NCI-H1105 treated with DMSO at 0.1 percent for 48 hours (cell line): ENCODE measurements at places on chromosomes 5 and 9.

DNA sequence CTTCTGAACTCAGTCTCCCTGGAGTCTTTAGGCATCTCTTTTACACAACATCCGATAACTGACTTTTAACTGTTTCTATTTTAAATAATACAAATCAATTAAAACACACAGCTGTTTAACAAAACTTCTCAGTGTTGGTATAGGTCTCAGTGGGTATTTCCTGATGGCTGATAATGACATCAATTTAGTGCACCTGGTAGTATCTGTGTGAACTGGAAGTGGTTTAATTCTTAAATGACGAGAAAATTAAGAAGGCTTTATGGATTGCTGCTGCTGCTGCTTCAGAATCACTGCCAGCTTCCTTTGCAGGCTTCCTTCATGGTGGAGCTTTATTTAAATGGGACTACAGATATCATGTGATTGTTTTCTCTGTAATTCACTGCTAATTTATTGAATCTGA is 92.3 kb downstream of the RPS23 start:
- peak; percentile 4 for DNase-seq

- DNase-seq: no peak
These were observed 16.0 kb downstream of the CAPSL start for GRCh38 chr5:35922468-35922867.

GRCh38 chr5:149019679-149020078 is 43.2 kb downstream of the SH3TC2 start:
- DNase-seq: no peak

DNA sequence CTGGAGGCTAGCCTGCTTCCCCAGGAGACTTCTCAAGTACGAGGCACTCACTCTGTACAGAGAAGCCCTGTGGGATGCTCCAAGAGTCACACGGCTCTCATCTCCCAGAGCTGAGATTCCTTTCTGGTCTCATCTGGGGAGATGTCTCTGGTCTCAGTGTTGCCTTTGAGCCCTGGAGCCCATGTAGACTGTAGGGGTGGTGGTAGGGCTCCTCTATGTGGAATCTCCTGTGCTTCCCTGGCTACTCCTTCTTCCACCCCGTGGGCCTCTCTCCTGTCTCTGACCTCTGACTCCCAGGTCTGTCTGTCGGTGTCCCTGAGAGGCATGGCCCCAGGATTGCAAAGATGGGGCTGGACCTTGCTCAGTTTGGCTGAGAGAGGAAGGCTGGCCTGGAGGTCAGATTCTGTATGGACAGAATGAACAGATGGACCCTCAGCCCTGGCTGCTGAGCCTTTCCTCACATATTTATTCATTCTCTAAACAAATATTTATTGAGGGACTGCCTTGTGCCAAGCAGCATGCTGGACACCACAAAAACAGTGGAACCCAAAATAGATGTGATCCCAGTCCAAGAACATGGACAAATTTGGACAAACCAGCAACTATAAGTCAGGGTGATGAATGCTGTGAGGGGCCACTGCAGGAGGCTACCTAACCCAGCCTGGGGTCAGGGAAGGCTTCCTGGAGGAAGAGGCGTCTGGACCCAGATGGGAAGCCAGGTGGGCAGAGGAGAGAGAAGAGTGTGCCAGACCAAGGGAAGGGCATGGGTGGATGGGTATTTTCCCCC is 2.6 kb downstream of the CCL19 start:
- no peak for DNase-seq

GRCh38 chr5:181131514-181131913 is 545 bp upstream of the OR2V1 start:
- DNase-seq: no peak

GRCh38 chr9:74728176-74728575 is 159.5 kb downstream of the TRPM6 start:
- no peak for DNase-seq

DNA sequence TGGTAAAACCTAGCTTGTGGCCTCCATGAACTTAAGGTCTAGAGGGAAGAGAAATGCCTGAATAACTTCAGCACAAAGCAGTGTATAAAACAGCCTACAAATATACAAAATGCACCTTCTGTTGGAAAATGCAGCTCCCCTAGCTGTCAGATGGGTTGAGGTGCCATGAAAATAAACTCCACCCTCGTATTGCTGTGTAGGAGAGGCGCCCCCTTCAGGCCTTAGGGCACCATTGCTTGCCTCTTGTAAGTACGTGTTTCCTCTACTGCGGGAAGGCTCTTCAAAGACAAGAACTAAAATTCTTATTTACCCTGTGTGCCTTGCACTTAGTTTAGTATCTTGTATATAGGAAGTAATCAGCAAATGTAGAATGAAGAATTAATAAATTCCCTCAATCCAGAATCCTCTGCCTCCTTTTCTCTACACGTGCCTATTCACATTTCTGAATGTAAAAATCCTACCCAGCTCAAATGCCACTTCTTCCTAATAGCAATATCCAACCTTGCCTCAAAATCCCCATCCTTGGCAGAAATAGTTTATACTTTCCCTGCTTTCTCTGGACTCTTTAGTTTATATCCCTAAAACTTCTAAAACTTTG is 393.7 kb upstream of the PDE4D start:
- no peak for DNase-seq

GRCh38 chr5:126138281-126138931 is 284.8 kb upstream of the GRAMD2B start:
- DNase-seq: peak; percentile 20

GRCh38 chr5:79346420-79346824 is 110.5 kb downstream of the JMY start:
- no peak for DNase-seq

- no peak for DNase-seq
These were observed 62.4 kb downstream of the ZNF608 start for GRCh38 chr5:124683917-124684555.

DNA sequence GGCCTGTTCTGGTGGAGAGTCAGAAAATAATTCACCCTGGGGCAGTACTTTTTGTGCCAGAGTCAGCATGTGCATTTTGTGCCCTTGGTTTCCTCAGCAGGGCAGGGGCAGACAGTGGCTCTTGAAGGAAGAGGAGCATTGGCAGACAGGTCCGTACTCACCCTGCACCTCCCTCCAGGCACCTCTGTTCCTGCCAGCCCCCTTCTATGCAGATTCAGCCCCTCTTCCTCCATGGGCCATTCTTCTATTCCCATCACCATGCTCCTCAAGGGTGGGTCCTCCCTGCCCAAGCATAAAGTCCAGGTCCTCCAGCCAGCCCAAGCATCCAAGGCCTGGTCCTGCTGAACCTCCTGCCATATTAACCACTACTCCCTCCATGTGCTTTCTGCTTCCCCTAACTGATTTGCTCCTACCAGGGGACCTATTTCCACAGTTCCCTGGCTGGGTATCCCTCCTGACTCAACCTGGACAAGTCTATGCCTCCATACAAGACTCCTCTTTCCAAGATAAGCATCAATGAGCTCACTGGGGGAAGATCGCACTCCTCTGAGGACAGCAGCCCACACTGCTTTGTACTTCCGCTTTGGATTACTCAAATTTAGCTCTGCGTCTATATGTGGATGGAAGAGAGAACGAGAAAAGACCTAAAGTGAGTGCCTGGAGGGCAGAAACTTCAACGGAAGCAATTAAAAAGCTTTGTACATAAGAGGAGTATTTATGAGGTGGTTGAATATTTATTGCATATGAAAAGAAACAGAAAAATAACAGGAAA is 9.3 kb upstream of the ACSL6 start:
- DNase-seq: no peak

- no peak for DNase-seq
These were observed 2.8 kb upstream of the AMBP start for GRCh38 chr9:114080773-114081440.

- no peak for DNase-seq
These were observed 25.0 kb upstream of the MATR3 start for GRCh38 chr5:139268364-139269202.

DNA sequence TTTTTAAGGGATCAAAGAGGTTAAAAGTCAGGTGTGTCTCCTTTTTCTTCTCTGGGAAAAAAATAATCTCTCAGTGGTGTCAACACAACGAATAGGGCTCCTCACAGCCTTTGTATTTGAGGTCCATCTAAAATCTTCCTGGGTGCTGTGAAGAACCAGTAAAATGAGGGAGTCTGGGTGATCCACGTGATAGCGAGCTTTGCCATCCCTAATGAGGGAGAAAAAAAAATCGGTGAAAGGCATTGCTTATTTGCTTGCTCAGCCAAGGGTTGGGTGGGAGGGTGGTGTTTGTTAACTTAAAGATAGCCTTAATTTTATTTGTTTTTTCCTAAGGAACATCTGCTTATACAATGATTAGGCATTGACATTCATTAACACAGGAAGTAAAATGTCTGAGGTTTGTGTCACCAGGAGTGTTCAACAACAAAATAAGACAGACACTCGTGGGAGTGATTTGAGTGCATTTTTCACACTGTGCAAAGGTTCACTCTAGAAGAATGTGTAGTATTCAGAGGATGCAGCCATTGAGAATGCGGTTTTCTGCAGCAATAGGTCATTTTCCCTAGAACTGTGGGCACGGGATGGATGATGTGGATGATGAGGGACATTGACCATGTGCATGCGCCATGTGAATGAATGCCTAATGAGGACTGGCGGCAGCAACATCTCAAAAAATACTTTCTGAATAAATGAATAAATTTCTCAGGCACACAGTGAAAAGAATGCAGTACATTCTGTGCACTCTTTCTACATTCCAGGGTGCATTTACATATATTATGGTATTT is 369.5 kb downstream of the NTRK2 start:
- no peak for DNase-seq

DNA sequence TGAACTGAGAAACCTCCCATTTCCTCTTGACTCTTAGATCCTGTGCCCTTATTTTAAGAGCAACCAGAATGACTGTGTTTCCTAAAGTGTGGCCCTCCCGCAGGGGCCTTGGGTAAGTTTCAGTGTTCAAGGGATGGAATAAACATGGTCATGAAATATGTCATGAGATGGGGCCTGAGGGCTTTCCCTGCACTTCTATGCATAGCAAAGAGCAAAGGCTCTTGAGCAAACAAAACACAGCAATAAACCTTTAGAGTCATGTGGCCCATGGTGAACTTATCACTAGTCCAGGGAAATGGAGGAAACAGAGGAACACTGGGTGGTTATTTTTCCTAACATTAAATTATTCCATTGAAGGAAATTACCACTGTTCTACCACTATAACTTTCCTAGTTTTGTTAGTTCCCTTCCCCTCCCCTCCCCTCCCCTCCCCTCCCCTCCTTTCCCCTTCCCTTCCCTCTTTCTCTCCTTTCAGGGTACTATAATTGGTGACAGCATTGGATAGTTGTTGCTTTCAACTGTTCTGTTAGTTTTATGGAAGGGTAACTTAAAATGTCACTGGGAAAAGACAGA is 72.4 kb downstream of the CTSL start:
- DNase-seq: no peak

DNA sequence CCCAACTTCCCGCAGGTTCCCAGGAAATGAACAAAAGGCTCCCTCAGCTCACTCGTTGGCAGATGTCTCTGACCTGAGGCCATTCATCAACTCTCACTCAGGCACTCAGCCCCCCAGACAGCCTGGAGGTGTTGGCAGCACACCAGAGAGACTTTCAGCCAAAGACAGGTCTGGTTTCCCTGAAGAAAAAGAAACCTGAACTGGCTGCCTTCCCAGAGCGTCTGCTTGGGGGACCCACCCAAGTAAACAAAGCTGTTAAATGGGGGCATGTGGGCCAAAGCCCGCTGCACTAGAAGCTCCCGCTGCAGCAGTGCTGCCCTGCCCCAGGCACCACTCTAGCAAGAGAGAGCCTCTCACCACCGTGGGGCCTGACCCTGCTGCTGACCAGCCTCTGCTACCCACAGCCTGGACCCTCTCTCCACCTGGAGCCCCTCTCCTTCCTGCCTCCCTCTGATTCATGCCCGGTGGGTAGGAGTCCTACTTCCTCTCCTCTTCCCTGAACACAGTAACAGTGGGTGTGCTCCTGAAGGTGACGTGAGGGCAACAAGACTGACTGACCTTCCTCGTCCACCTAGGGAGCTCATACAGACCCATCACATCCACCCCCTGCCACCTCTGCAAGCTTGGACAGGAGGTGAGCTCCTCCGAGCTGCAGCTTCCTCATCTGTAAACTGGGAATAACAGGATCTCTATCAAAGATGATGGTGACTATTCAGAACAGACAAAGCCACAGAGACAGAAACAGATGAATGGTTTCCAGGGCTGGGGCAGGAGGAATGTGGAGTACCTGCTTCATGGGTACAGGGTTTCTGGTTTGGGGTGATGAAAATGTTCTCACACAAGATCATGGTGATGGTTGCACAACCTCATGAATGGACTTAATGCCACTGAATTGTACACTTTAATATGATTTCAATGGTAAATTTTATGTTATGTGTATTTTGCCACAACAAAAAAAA is 31.0 kb upstream of the GABRP start:
- DNase-seq: peak; percentile 87

- DNase-seq: no peak
These were observed 218.6 kb downstream of the SREK1 start for GRCh38 chr5:66362687-66363086.

DNA sequence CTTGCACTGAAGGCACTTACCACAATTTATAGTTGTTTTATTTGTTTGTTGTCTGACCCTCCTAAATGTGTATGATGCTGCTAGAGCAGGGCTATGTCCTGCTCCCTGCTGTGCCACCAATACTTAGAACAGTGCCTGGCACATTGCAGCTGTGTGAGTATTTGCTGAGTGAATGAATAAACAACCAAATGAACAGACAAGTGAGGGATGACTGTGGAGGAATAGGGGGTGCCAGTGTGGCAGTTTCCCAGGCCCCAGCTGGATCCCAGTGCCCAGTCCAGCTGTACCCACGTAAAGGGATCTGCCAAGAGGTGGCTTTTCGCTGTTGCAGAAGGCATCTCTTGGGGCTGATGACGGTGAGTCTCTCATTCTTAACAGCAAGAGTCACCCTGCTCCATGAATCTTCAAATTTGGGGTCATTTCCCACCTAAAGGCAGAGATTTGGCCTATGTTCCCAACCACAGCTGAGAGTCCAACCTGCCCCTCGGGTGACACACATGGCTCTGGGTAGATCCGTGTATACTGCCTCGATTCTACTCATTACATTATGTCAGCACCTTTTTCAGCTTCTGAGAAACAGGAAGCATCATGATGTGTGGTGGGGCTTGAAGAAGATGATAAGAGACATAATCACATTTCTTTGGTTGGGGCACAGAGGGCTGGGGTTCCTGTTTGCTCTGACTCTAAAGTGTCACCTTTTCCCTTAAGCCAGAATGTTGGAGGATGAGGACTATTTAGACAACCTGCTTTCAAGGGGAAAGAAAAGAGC is 14.3 kb downstream of the IL5 start:
- DNase-seq: no peak

- no peak for DNase-seq
These were observed 25.5 kb downstream of the OLFML2A start for GRCh38 chr9:124802426-124802825.
